ENCODE measurements at places on chromosomes 7 and 10. TPM values are rescaled to one million over a fixed set of nuclear protein-coding genes. Genes with fewer than 3 reads are reported as not detected.

DNA sequence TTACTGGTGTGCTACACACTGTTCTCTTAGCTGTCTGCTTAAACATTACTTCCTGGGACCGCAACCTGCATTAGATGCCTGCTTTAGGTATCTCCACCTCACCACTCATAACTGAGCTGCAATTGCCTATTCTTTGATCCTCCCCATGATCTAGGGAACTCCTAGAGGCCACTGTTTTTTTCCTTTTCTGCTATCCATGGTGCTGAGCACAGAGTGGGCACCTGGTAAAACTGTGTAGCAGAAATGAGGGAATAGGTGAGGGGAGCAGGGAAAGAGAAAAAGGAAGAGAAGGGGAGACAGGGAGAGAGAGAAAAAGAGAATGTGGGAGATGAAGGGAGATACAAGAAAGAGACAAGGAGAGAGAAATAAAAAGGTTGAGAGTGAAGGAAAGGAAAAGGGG lies 434.9 kb downstream of the ADRA2A start:
- H3K27me3 ChIP-seq, result no peaks in the 10 kb centered on the region
- no peak overlapping the region for H3K27ac ChIP-seq
- H3K36me3 ChIP-seq, result no peaks in the 10 kb centered on the region

DNA sequence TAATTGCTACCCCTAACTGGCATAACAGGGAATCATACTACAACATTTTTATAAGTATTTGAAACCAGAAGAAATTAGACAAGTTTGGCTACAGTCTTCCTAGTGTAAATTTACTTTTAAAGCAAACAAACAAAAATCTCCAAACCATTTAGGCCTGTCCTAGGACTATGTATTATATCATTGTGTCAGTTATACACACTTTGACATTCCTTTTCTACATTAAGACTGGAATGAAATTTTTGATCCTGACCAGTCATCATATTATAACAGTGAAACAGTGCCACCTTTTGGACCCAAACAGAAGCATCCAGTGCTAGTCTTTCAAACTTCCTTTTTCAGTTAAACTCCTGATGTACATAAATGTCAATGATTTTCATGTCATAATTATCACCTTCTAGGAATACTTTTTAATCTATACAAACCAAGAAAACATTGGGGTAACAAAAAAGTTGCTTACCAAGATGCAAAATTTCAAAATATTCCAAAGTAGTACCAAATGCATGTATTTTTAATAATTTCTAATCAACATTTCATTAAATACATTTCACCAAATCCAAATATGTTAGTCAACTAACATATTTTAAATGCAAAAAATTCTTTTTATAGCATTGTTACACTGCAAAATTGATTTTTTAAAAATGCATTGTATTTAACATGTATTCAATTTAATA lies 75.7 kb downstream of the IMMP2L start:
- H3K27ac ChIP-seq, result no peak overlapping the region
- H3K27me3 ChIP-seq, result no peaks in the 10 kb centered on the region
- H3K4me1 ChIP-seq, result no peaks in the 10 kb centered on the region
- no peak overlapping the region for H3K4me3 ChIP-seq
- DNase-seq, result no peak

DNA sequence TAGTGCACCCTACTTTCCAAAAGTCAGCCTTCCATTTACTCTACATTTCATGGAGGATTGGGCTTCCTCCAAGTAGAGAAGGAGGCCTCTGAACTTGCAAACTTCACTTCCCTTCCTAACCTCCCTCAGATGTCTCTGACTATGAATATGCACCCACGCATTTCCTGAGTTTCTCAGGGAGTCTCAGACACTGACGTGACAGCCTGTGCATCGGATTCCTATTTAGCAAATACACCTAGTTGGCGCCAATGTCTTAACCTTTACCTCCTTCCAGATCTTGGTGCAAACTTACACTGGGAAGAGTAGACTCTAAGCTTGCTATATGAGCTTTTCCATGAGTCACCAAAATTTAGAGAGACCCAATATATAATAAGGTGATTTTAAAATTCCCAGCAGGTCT lies 920.1 kb upstream of the AUTS2 start:
- no peaks in the 10 kb centered on the region for H3K4me1 ChIP-seq
- no peaks in the 10 kb centered on the region for H3K27me3 ChIP-seq
- DNase-seq, result no peak
- no peak overlapping the region for H3K4me3 ChIP-seq
- no peaks in the 10 kb centered on the region for H3K36me3 ChIP-seq

GRCh38 chr7:148503900-148504487 lies 86.6 kb upstream of the C7orf33 start:
- no peaks in the 10 kb centered on the region for H3K36me3 ChIP-seq
- no peak overlapping the region for H3K4me3 ChIP-seq
- no peaks in the 10 kb centered on the region for H3K4me1 ChIP-seq
- DNase-seq, result no peak
- no peak overlapping the region for H3K27ac ChIP-seq

DNA sequence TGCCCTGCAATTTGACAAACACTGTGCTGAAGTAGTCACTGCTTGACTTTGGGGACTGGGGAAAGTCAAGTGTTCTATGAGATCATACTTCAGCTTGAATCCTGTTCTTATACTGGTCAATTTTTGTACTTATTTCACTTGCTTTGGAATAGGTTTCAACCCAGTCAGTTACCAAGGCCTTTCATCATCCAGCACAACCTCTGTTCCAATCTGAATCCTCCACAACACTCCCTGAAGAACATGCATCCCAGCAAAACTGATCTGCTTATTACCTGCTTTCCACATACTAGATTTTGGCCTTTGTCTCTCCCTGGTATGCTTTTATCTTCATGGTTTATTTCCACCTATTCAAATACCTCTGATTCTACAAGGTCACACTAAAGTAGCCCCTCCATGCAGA lies 29.5 kb downstream of the DPY19L1 start:
- no peaks in the 10 kb centered on the region for H3K36me3 ChIP-seq
- no peaks in the 10 kb centered on the region for H3K27me3 ChIP-seq
- H3K4me3 ChIP-seq, result no peak overlapping the region
- DNase-seq, result no peak
- peaks cover 33% of the 10 kb centered on the region for H3K4me1 ChIP-seq

DNA sequence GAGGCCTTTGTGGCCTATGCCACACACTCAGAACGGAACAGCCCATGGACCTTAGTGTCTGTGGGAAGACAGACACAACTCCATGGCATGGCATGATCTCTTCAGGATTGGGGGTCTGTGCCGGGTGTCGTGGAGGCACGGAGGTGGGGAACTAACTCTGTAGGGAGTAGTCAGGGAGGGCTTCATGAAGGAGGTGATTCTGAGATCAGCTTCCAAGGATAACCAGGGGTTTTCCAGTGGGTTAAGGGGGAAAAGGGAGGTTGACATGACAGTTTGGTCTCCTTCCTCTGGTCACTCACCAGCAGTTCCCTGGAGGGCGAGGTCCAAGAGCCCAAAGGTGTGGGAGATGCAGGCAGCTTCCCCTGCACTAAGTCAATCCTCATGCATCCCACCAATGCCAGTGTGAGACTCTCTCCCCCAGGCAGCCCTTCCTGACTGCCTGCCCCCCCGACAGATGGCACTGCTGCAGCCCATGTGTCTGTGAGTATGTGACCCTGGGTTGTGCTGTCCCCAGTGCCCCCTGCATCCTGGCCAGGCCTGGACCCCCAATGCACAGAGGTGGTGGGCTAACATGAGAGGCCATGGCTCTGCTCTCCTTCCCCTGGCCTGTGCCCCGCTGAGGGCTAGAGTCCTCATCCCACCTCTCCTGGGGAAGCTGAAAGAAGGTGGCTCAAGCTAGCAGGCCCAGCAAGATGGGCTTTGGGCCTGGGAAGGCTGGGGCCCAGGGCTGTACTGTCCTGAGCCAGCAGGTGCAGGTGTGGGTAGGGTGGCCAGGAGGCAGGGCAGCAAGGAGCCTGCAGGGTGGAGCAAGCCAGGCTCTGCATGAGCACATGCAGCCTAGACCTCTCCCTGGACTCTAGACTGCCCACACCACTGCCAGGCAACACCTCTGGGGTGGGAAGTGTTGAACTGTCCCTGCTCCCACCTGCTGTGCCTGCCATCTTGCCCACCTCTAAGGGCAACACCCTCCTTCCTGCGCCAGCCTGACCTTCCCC lies 39.7 kb downstream of the RASGEF1A start:
- H3K4me1 ChIP-seq, result no peaks in the 10 kb centered on the region
- no peak overlapping the region for H3K4me3 ChIP-seq
- H3K36me3 ChIP-seq, result no peaks in the 10 kb centered on the region
- no peak for DNase-seq
- H3K27me3 ChIP-seq, result peaks cover 15% of the 10 kb centered on the region

DNA sequence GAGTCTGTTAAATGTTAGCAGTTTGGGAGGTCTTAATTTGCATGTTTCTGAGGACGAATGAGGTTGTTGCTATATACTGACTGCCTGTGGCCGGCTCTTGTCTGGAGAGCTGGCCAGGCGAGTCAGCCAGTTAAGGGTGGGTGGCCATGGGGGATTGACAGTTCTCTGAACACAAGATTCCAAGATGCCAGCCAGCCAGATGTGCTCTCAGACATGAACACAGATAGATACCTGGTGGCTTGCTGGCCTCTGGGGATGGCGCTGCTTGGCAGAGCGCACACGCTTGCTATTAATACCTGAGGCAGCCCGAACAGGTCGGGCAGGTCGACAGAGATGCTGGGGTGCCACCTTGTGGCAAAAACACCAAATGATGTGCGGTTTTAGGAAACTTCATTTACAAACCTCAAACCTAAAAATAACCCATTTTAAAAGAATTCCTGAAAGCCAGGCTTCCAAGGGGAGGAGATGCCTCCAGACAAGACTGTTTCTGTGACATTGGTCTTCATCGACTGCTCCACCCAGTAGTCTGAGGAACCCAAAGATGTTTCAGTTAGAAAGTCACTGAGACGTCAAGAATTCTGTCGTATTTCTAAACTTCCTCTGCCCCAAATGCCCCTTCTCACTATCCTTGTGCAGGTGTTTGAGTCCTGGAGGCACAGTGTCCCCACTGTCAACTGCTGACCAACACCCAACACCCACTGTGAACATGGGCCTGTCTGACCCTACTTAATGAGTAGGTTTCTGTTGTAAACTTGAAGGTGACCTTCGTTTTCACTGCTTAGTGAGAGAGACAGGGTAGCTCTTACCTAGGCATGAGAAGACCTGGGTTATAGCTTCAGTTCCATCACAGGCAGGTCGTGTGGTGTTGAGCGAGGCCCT lies 123.4 kb downstream of the NT5C2 start:
- no peaks in the 10 kb centered on the region for H3K36me3 ChIP-seq
- no peak overlapping the region for H3K4me3 ChIP-seq
- peak; percentile 45 for DNase-seq
- H3K27ac ChIP-seq, result no peak overlapping the region

DNA sequence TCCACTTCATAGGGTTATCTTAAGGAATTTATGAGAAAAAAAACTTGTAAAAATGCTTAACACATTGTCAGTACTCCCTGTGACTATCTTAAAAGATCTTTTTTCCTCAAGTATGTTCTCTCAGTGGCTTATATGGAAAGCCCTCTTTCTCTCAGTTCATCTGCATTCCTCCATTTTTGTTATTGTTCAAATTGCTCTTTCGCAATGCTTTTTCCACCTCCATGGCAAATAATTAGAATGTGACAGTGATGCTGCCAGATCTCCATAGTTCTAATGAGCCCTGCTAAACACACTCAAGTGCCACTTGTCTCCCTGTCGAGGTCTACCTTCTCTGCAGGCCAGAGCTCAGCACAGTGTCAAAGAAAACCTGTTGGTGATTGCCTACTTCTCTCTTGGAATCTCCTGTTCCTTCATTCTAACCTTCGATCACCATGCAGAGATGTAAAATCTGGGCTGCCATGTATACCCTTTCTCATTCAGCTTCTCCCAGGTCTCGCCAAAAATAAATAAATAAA lies 37.2 kb upstream of the ABCB5 start:
- no peak overlapping the region for H3K4me3 ChIP-seq
- no peak overlapping the region for H3K27ac ChIP-seq
- no peaks in the 10 kb centered on the region for H3K27me3 ChIP-seq
- H3K4me1 ChIP-seq, result no peaks in the 10 kb centered on the region

GRCh38 chr7:48759431-48760080 lies 164.8 kb upstream of the CDC14C start:
- H3K36me3 ChIP-seq, result no peaks in the 10 kb centered on the region
- DNase-seq, result no peak
- H3K4me3 ChIP-seq, result no peak overlapping the region

GRCh38 chr7:84412161-84412969 lies 217.8 kb upstream of the SEMA3A start:
- H3K4me3 ChIP-seq, result no peak overlapping the region
- H3K27me3 ChIP-seq, result no peaks in the 10 kb centered on the region
- H3K4me1 ChIP-seq, result peaks cover 28% of the 10 kb centered on the region

DNA sequence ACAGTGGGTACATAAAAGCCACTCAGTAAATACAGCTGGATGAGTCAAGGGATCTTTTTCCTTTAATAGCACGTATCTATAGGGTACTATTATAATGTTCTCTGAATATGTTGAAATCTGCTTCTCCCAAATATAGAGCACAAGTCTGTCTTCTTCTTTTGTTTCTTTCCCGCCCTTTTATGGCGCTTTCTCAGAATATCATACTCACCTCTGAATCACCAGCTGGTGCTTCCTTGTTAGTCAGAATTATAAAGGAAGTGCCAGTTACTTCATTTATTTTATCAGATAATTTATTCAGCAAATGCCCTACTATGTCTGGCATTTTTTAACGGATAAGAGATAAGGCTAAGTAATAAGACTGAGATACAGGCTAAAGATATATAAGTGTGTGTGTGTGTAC lies 772.9 kb downstream of the SORCS3 start:
- no peak overlapping the region for H3K4me3 ChIP-seq
- DNase-seq, result no peak
- no peaks in the 10 kb centered on the region for H3K4me1 ChIP-seq
- H3K27ac ChIP-seq, result no peak overlapping the region
- H3K27me3 ChIP-seq, result no peaks in the 10 kb centered on the region

DNA sequence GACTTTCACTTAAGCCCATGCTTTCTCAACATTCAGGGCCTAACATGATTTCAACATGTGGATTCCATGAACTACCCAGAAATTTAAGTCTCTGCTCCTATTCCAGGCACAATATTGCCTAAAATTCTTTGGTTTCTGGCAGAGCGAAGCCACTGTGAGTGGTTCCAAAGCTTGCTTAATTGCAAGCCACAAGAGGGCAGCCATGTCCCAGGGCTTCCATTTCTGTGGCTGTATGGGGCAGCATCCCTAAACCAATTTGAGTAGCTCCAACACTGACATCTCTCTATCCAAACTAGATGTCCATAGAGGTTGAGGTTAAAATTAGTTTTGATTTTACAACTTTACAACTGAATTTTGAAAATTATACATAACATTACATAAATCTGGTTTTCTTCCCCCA lies 56.3 kb upstream of the MDFIC start:
- H3K27me3 ChIP-seq, result no peaks in the 10 kb centered on the region
- no peaks in the 10 kb centered on the region for H3K36me3 ChIP-seq
- H3K27ac ChIP-seq, result no peak overlapping the region
- DNase-seq, result peak; percentile 35
- no peak overlapping the region for H3K4me3 ChIP-seq

GDI2 gene
- 196 TPM for total RNA-seq

ANKRD61 gene
- total RNA-seq, result not detected

SPDYE11 gene
- total RNA-seq, result not detected

AKR1C1 gene
- total RNA-seq, result 1,313 TPM

ZPBP gene
- total RNA-seq, result not detected

GSDME gene
- 11.5 TPM for total RNA-seq

Measured in PC-9 (cell line).